ENCODE measurements at places on chromosomes 7 and 10. TPM values are rescaled to one million over a fixed set of nuclear protein-coding genes. Genes with fewer than 3 reads are reported as not detected.

EN2 gene
- total RNA-seq, result under 0.01 TPM

EPDR1 gene
- 3.3 TPM for total RNA-seq

FAM237B gene
- not detected for total RNA-seq

CUZD1 gene
- 0.17 TPM for total RNA-seq

SLC26A5 gene
- 2.3 TPM for total RNA-seq

SUN3 gene
- total RNA-seq, result not detected
